Activated CD4-positive, alpha-beta memory T cell treated with anti-CD3 and anti-CD28 coated beads for 36 hours (primary cell): ENCODE measurements at places on chromosomes 11 and 22.
A peak's percentile ranks its signal among the peaks of the same experiment; 100 is the strongest.

- H3K36me3 ChIP-seq: no peaks in the 10 kb centered on the region
- H3K4me1 ChIP-seq: peaks cover 25% of the 10 kb centered on the region
- no peak for DNase-seq
- no peak overlapping the region for H3K4me3 ChIP-seq
- H3K27ac ChIP-seq: no peak overlapping the region
Observed at GRCh38 chr11:66317322-66317722, 478 bp upstream of the CD248 start.

- H3K36me3 ChIP-seq: no peaks in the 10 kb centered on the region
- H3K27me3 ChIP-seq: peaks cover 4% of the 10 kb centered on the region
- DNase-seq: no peak
- H3K4me3 ChIP-seq: no peak overlapping the region
Observed at GRCh38 chr11:76266286-76267100, 60.2 kb upstream of the WNT11 start.

DNA sequence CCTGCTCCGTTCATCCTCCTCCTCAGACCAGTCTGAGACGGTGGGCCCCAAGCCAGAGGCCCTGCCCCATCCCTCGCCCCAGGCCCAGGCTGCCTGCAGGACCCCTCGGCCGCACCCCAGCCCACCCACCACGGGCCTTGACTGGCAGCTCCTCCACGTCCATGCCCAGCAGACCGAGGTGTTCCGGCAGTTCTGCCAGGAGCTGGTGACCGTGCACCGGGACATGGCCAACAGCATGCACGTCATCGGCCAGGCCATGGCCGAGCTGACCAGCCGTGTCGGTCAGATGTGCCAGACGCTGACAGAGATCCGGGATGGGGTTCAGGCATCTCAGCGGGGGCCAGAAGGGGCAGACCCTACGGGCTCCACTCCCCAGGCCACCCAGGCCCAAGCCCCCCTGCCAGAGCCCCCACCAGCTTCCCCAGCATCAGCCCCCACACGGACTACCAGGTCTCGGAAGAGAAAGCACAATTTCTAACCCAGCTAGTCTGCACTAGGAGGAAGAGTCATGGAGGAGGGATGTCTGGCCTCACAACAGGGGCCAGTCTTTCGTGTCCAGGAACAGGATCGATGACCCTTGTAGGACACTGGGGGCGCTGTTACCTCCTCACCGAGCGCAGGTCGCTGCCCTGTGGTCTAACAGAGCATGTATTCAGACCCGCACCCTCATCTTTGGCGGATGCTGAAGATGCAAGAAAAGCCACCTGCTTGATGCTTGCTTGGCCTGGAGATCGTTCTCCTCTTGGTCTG is 66.3 kb downstream of the PRDM11 start:
- H3K4me1 ChIP-seq: no peaks in the 10 kb centered on the region
- H3K36me3 ChIP-seq: peaks cover 1% of the 10 kb centered on the region
- no peak overlapping the region for H3K4me3 ChIP-seq

DNA sequence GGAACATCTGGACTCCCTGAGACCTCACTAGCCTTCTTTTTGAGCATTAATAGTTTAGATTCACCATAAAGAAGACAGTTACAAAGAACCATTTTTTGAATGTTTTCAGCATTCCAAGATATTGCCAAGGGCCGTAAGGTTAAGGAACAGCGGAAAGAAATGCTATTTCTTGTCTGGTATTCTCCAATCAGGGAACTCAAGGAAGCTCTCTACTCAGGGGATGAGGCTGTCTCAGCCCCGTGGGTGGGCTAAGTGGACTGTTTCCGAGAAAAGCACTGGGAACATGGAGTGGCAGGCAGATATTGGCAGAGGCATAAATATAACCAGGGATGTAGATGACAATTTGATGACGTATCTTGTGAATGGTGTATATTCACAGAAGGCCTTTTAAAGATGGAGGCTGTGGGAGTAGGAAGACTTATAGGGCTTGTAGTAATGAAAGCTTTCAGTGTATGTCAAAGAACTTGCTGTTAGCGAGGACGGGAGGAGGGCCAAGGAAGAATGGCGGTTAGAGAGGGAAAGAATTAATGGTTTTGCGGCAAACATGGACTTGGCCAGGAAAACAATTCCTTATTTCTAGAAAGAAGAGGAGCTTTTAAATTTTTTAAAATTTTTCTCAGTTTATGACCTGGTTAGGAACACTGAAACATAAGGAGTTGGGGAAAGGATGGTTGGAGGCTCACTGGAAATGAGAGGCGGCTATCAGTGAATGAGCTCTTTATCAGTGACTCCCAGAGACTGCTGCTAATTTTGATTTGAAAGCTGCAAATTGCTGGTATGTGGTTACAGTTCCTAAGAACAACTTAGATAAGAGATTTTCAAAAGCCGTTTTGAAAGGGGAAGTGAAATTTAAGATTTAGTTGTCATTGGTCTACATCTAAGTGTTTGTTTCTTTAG is 64.6 kb downstream of the ST3GAL4 start:
- H3K36me3 ChIP-seq: no peaks in the 10 kb centered on the region
- H3K4me3 ChIP-seq: no peak overlapping the region
- H3K4me1 ChIP-seq: peaks cover 10% of the 10 kb centered on the region
- H3K27me3 ChIP-seq: no peaks in the 10 kb centered on the region
- DNase-seq: no peak
- no peak overlapping the region for H3K27ac ChIP-seq

DNA sequence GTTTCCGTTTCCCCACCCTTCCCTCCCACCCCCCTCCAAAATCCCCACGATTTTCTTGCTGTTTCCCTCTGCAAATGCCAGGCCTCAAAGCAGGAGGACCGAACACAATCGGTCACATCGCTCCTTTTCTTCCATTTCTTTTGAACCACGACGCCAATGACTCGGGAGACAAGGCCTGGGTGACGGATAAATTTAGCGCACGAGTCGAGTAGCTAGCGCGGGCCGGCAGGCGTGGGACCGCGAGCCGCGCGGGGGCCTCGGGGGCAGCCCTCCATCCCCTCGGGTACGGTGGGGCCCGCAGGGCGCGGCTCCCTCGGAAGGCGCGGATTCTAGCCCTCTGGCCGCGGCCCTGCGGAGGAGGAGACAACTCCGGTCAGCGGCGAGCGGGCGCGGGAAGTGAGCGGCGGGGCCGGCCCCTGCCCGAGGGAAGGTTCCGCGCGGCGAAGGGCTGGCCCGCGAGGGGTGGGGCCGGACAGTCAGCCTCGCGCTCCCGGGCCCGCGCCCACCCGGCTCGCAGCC is 414 bp downstream of the JOSD1 start:
- H3K4me1 ChIP-seq: peaks cover 57% of the 10 kb centered on the region
- H3K4me3 ChIP-seq: peak overlapping the region; percentile 92
- H3K36me3 ChIP-seq: peaks cover 31% of the 10 kb centered on the region
- H3K27ac ChIP-seq: peak overlapping the region; percentile 98
- peaks cover 1% of the 10 kb centered on the region for H3K27me3 ChIP-seq

- no peaks in the 10 kb centered on the region for H3K36me3 ChIP-seq
- no peaks in the 10 kb centered on the region for H3K27me3 ChIP-seq
- H3K4me3 ChIP-seq: no peak overlapping the region
- H3K27ac ChIP-seq: no peak overlapping the region
- no peaks in the 10 kb centered on the region for H3K4me1 ChIP-seq
Observed at GRCh38 chr11:97118614-97119200, 728.9 kb downstream of the JRKL start.
